ENCODE measurements at places on chromosomes 13 and 19.

- no peak for DNase-seq
These were observed 22.1 kb upstream of the F7 start for GRCh38 chr13:113083402-113084061.

GRCh38 chr13:52983836-52984235 lies 44.8 kb upstream of the OLFM4 start:
- no peak for DNase-seq

DNA sequence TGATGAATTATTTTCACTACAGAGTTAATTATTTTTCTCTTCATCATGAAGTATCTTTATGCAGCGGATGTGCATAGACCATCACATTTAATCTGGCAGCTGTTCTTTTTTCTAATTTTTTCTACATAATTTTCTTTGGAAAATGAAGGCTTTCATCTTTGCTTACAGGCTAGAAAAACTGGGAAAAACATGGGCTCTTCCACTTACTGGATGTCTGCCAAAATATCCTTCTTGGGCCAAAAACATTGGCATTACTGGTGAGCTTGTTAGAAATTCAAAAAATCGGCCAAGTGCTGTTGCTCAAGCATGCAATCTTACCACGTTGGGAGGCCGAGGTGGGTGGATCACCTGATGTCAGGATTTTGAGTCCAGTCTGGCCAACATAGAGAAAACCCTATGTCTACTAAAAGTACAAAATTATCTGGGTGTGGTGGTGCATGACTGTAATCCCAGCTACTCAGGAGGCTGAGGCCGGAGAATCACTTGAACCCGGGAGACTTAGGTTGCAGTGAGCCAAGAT lies 176.8 kb downstream of the ZNF737 start:
- DNase-seq, result no peak

DNA sequence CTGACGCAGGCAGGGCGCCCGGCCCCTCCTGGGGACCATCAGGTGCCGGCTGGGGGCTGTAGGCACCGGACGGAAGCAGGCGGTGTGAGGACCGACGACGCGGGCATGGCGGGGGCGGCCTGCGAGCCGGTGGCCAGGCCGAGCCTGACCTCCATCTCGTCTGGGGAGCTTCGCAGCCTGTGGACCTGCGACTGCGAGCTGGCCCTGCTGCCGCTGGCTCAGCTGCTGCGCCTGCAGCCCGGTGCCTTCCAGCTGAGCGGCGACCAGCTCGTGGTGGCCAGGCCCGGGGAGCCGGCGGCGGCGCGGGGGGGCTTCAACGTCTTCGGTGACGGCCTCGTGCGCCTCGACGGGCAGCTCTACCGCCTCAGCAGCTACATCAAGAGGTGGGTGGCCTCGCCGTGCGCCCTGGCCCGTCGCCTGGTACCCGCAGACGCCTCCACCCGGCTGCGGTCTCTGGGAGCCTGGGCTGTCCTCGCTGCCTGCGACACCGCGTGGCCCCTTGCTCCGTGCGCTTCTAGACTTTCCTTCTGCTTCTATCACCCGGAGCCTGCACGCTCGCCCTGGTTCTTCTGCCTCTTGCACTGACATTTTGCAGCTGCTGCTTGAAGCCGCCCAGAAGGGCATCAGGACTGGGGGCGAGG lies 460 bp downstream of the MEDAG start:
- DNase-seq, result no peak

DNA sequence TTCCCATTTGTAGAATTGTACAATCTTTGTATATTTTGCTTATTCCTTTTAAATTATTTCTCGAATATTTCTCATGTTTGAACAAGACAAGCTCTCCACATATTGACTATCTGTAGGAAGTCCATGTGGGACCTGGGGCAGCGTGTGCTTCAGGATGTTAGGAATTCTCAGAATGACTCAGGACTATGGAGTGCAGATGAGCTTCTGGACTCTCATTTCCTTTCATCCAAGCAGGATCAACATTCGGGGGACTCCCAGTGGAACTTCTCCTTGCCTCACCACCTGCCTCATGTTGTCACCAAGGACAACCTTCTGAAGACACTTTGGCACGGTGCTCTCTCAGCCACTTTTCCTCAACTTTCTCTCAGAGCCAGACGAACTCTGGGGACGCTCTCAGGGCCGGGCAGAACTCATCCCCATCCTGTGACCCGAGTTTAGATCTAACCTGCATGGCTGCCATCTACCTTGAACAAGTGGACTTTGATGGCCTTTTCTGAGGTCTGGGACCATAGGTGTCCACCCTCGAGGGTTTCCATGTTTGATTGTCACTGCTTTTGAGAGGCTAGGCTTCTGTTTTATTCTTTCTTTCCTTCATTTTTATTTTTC lies 441.7 kb downstream of the IRS2 start:
- no peak for DNase-seq

DNA sequence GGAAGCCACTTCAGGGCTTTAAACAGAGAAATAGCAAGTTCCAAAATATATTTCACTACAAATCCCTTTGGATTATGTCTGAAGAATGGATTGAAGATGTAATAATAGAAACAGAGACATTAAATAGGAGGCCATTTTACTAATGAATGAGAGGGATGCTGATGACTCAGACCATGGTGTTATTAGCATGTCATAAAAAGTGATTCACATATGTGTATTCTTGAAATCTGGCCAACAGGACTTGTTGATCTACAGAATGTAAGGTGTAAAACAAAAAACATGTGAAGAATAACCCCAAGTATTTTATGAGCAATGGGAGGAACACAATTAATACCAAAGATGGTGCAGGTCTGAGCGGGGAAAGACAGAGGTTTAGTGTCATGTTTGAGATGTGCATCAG lies 873.7 kb downstream of the SLITRK5 start:
- no peak for DNase-seq

DNA sequence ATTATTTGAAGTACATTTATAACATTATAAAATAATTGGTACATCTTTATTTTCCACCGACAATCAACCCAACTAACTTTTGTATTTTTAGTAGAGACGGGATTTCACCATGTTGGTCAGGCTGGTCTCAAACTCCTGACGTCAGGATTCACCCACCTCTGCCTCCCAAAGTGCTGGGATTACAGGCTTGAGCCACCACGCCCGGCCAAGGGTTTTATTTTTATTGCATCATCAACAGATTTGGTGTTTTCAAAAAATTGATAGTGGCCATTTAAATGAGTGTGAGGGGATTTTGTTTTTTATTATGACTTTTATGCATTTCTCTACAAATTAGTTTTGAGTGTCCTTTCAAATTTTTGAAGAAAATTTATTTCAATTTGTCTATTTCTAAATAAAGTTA lies 10.6 kb downstream of the ZNF726 start:
- DNase-seq, result no peak

DNA sequence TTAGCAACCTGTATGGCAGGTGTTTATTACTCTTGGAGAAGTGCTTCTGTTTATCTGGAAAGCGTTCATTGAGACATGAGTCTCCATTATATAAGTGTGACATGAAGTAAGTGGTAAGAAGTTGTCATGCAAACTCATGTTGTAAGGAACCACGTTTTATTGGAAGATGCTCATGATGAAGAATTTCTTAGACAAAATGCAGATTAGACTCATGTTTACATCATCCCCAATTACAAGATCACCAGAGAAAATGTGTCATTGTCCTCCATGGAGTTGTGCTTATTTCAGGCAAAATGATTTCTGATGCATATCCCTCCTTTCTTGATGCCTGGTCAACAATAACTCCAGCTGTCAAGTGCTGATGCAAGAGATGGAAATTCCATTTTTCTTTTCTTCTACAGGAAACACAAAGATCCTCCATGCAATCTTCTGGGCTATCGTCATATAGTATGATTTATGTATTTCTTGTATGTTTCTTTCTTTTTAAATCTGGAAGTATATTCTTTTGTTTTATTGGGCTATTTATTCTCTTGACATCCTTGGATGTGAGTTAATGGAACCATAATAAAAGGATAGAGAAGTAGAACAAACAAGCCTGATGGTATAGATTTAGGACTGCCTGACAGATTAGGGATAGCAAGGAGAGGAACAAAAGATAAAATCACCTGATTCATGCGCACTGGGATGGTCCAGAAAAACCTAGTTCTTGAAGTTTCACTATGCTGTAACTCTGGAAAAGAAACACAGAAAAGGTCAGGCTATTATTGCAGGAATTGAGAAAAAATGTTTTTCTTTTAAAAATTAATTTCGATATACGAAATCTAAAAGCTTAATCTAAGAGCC lies 50.7 kb upstream of the DIAPH3 start:
- no peak for DNase-seq

- DNase-seq, result no peak
These were observed 133.4 kb upstream of the SPACA7 start for GRCh38 chr13:112242777-112243176.

DNA sequence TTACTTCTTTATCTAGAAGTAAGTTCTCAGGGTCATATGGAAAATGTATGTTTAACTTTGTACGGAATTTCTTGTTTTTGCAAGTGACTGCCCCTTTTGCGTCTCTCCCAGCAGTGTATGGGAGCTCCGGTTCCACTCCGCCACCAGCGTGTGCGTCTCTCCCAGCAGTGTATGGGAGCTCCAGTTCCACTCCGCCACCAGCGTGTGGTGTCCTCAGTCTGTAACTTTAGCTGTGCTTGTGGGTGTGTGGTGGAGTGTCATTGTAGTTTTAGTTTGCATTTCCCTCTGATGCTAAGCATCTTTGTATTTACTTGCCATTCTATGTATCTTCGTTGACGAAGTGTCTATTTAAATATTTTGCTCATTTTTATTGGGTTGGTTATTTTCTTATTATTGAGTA lies 2.4 kb downstream of the CUL4A start:
- no peak for DNase-seq

- no peak for DNase-seq
These were observed at the start of gene APC2 for GRCh38 chr19:1449467-1450442. Gene APC2, plus strand, starts transcription at chr19:1450121. Its CDS starts 2,881 bp downstream, at chr19:1453002.
